Activated CD4-positive, alpha-beta T cell treated with anti-CD3 and anti-CD28 coated beads, Interleukin-2, amount 50 U/mL, for 1 hour (primary cell): ENCODE measurements at places on chromosomes 5 and 9.
A peak's percentile ranks its signal among the peaks of the same experiment; 100 is the strongest.

GRCh38 chr5:138543730-138544104 lies 681 bp upstream of the ETF1 start:
- DNase-seq, result no peak

- peak; percentile 0 for DNase-seq
Observed at GRCh38 chr5:122844910-122845228, 544 bp upstream of the SNX24 start.

DNA sequence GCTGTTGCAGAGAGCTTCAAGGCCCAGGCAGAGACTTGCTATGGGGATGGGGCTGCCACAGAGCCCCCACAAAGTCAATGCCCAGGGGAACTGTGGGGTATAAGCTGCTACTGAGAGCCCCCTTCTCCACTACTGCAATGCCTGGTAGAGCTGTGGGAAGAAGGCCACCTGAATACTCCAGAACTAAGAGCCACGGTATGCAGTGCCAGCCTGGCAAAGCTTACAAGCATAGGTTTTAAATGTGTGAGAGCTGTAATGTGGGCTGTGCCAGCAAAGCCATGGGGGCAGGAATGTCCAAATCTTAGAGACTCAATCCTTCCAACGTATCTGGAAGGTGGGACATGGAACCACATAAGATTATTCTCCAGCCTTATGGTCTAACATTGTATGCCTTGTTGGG lies 49.2 kb downstream of the XRCC4 start:
- no peak for DNase-seq

- no peak for DNase-seq
Observed at GRCh38 chr5:73912821-73913271, 286.9 kb downstream of the ARHGEF28 start.

DNA sequence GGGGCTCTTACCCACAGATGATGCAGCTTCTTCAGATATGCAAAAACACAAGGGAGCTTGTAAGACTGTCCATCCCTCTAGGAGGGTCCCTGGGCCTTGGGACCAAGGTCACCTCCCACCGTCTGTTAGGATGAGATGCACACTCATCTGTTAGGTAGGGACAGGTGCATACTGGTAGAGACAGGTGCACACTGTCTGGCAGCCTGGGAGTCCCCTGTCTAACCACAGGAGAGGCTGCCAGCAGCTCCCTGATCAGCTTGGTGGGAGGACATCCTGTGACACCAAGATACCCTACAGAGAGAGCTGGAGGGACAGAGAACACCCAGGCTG lies 13.2 kb downstream of the TSPAN17 start:
- DNase-seq, result no peak

- no peak for DNase-seq
Observed at GRCh38 chr5:115579747-115580173, 22.5 kb downstream of the TICAM2 start.
